ENCODE measurements at places on chromosomes 7 and 10.
A peak's percentile ranks its signal among the peaks of the same experiment; 100 is the strongest.

DNA sequence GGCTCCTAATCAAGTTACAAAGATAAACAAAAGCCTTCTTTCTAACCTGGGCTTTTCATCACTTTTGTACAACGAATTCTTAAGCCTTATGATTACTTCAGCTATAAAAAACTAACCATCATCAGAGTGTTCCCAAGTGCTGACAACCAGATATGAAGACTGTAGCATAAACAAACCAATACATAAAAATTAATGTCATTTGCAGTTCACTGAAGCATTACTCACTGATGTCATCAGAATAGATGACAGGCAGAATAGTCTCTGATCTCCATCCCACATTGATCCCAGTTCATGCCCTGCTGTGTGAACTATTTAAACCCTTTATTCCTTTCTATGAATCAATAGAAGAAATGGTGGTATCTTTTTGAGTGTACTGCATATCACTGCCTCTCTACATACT, 84.4 kb downstream of the DNAJC1 start:
- DNase-seq = no peak

DNA sequence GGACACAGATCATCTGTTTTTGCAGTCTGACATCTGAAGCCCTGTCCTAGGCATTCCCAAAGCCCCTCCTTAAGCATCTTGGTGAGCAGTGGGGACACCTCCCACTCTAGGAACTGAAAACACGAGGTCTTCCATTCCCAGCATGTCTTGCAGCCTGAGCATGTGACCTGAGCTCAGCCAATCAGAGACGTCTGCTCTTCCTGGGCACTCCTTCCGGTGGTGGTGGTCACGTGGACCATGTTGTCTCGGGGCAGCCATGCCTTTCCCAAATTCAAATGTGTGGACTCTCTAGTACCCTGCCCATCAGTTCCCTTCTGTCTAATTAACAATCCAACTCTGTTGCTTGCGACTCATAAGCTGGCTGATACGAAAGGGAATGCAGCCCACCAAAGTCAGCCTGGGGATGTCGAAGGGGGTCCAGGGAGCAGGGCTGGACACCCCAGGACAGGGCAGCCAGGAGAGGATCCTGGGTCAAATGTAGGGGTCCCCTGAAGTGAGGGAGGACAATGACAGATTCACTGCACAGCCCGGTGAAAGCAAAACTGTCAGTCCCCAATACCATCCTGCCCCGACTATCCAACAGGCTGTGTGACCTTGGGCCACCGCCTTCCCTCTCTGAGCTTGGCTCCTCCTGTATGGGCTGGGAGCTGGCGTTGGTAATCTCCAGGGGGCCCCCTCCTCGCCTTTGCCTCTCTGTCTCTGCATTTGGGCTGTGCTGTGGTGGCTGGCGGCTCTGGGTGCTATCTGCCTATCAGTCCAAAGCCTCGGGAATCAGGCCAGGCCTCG, 57.4 kb upstream of the BAIAP2L1 start:
- DNase-seq = no peak

DNA sequence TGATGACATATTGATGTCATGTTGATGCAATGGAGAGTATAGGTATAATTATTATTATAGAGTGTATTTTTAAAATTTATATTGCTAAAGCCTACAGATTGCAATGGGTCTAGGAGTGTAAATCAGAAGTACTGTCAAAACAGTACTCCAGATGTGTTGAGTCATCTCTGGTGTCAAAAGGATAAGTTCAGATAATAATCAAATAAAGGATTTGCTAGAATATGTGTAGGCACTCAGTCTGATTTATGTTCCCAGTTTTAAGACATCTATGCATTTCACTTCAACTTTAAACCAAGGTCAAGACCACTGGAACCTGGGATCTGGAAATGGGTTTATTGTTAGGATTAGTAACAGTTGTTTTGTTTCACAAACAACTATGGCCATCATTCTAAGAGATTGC, 342.3 kb upstream of the BMPER start:
- no peak for DNase-seq

GRCh38 chr7:126589068-126589684, 663.6 kb downstream of the GRM8 start:
- DNase-seq = no peak

- no peak for DNase-seq
Measured at GRCh38 chr10:50544857-50545429, 78.8 kb downstream of the SGMS1 start.

DNA sequence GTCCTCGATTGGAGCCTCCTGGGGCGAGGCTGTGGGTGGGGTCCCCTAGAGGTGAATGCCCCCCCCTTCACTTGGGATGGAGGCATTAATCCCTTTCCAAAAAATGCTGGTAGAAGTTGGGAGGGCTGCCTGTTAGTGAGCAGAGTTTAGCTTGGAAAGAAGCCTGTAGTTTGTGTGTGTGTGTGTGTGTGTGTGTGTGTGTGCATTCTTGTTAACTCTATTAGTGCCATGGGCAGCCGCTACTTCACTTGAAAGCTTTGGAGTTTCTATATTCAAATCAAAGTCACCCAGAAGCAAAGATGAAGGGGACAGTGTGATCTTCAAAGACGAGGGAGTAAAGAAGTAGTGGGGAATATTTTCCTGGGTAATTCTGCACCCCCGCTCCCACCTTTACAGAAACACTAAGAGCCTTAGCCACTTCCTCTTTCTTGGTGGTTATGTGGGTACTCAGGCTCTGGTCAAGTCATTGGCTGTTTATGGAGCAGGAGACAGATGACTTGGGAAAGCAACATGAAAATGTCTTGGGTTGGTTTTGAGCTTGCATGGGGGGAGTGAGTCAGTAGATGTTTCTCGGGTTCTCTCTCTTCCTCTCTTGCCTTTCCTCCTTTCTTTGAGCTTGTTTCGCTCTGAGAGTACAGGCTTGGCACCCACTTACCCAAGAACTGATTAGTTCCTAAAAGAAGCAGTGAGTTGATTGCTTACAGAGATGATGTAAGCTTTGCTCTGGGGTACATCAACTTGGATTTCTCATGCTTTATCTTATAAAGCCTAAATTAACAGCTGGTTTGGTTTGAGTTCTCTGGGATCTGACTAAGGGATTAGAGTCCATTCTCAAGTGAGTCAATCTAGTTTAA, 35.9 kb downstream of the TCF7L2 start:
- no peak for DNase-seq

- no peak for DNase-seq
Measured at GRCh38 chr7:113996405-113996804, 77.6 kb upstream of the PPP1R3A start.

DNA sequence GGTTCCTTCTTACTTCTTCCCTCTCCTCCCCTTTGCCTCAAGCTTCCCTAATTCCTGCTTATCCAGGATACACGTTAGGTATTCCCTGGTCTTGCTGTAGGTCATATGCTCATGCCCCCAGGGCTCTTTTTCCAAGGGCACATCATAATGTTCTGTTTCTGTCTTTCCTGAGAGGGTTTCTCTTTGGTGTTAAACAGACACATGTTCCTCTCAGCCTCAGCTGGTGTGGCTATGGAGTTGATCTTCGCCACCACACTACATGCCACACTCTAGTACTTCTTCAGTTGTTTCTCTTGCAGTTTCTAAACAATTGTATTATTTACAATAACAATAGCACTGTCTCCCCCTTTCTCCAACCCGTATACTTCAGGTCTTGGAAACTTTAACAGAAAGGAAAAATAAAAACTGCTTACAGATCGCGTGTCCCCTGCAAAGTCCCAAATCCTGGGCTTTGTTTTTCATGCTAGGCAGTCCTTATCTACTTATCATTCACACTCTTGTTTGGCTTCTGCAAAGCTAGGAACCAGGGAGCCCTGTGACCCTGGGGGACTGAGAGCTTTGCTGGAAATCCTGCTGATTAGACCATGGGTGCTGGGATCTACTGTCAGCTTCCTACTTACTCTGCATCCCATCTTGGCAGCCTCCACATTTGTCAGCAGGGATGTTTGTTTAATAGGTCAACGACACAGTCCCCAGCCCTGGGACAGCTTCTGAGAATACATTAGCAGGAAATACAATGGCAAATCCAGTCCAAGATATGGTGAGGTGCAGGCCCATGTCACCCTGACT, 193.9 kb upstream of the BMPER start:
- no peak for DNase-seq

DNA sequence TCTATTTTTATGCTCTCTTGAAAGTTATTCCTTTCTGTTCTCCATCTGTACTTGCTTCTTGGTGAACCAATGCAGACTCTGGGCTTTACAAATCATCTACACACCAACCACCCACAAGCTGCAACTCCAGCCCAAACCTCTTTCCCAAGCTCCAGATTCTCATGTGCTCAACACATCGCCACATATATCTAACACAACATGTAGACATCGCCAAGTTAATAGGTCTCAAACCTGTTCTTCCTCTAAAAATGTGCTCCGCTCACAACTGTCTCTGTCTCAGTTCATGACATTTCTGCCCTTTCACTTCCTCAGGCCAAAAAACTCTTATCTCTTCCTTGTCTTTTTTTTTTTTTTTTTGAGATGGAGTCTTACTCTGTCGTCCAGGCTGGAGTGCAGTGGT, 95.7 kb upstream of the EEPD1 start:
- DNase-seq = no peak

GRCh38 chr7:46557295-46557711, 636.2 kb upstream of the IGFBP3 start:
- DNase-seq = no peak

DNA sequence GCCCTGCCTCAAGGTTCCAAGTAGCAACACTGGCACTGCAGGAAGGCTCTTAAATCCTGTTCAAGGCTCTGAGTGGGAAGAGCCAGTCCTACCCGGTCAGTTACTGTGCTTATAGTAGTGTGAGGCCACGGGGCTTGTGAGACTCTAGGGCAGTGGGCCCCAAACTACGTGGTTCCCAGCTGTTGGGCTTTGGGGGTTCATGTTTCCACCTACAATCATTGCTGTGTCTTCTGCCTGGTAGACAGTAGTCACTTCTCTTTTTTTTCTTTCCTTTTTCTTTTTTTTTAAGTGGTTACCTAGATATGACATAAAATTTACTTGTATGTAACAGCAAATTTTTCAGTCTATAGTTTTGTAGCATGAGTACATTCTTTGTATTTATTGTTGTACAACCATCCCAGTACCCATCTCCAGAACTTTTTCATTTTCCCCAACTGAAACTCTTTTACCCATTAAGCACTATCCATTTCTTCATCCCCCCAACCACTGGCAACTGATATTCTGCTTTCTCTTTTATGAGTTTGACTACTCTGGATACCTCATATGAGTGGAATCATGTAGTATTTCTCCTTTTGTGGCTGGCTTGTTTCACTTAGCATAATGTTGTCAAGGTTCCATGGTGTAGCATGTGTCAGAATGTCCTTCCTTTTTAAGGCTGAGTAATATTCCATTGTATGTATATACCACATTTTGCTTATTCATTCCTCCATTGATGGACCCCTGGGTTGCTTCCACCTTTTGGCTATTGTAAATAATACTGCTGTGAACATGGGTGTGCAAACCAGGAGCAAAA, 7.7 kb downstream of the UBTD1 start:
- no peak for DNase-seq

- DNase-seq = no peak
Measured at GRCh38 chr7:129053938-129054437, 923 bp downstream of the TNPO3 start.

DNA sequence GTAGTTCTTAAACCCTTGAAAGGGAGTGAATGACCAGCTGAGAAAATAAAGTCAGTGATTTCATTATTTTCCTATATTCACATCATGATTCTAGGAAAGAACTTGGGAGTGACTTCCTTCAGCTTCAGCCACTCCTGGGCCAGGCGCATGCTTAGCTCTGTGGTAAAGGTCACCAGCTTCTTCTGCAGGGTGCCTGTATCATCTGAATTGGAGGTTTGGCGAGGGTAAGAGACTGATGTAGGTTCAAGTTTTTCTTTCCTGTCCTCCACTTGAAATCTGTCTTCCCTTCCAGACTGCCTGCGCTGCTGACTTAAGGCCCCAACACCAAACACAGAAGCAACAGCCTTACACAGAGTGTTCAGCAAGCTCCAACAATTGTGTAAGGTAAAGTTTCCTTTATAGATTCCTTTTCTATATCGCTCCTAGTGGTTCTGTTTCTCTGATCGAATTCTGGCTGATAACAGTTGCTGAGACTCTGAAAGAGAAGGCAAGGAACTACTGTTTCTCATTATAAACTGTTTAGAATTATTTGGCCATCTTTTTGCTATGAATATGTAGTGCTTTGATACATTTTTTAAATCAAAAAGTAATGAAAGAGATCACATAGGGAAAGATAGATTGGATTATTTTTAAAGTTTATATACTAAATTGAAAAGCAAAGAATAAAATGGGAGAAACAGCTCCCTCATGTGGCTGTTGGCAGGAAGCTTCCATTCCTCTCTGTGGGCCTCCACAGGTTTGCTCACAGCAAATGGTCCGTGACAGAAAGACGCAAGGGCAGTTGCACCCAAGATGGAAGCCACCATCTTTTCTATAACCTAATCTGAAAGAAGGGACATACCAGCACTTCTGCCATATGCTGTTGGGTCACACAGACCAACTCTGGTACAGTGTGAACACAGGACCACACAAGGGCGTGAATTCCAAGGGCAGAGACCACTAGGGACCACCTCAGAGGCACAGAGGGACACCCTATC, 14.0 kb downstream of the GATAD1 start:
- DNase-seq = no peak

DNA sequence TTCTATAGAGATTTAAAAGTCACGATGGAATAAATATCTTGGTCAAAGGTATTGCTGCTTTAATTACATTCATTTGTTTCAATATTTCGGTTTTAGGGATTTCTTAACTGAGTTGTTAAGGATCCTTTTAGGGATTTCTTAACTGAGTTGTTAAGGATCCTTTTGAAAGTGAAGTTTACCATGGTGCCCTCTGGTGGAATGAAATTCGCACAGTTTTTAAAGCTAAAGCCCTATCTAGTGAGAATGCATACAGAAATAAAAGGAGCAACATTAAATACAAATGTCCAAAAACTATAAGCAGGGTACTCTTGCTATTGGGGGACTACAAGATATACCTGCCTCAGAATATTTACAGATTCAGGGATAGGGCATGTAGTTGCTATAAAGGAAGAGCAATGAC, 193.7 kb downstream of the RNLS start:
- peak; percentile 60 for DNase-seq

GRCh38 chr10:62529396-62529795, 155.2 kb downstream of the ZNF365 start:
- no peak for DNase-seq

GRCh38 chr10:77290528-77291155, 347.0 kb downstream of the KCNMA1 start:
- no peak for DNase-seq

- no peak for DNase-seq
Measured at GRCh38 chr10:91208642-91209041, 11.8 kb upstream of the PCGF5 start.

DNA sequence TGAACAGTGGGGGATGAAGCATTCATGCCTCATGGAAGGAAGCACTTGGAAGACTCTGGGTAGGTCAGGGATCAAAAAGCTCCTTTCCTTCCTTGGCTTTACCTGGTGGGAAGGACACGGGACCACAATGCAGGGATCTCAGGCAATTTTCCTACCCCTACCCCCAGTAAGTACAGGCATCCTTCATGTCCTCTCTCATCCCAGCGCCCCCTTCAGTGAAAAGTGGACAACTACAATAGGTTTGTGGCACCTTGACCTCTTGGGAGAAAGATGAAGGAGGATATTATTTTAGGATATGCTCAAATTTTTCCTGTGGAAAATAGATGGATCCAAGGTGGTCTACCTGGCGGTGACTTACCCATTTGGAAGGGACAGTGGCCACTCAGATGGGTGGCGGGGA, 16.5 kb downstream of the AFAP1L2 start:
- DNase-seq = no peak
